ENCODE measurements at places on chromosomes 3 and 15. TPM values are rescaled to one million over a fixed set of nuclear protein-coding genes. Genes with fewer than 3 reads are reported as not detected.

- DNase-seq = no peak
Measured at GRCh38 chr15:23411841-23412240, 35.2 kb downstream of the GOLGA6L2 start.

HYAL1 gene
- 4.3 TPM for total RNA-seq

RPP14 gene
- 15.9 TPM for total RNA-seq

SAMD7 gene
- total RNA-seq = not detected

DNA sequence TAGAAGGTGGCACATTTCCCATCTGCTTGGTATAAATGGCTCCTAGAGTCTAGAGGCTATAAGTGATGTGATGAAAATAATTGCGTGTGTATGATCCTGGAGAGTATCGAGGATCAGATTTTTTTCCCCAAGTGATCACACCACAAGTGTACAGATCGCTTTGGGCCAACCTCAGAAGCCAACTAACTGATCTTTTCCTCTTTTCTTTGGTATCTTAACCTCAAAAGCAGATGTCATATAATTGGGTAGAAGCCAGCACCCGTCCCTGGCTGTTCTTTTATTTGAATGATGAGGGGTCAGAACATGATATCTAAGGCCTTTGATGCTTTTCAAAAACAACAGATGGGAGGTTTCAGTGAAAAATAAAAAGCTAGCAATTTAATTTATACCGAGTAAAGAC, 3.3 kb downstream of the P2RY14 start:
- no peak for DNase-seq

GRCh38 chr3:31041161-31041978, 146.9 kb upstream of the GADL1 start:
- no peak for DNase-seq

EFCC1 gene
- 4.7 TPM for total RNA-seq

DNA sequence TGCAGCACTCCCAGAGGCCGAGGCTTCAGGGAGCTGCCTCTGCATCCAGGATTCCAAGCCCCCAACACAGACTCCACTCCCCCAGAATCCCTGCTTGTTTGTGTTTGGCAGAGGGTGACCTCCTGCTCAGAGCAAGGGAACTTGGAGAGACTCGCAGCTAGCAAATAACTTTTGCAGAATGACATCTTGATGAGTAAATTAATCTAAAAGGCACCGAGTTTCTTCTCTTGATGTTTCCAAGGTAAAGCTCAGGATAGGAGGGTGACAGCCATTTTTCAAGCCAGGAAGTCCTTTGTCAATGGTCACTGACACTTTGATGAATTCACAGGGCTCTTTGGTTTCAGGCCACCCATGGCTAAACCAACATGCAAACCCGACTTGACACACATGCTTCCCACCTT, 523.0 kb downstream of the NTRK3 start:
- no peak for DNase-seq

GRCh38 chr3:4351164-4351855, 48.1 kb downstream of the SETMAR start:
- DNase-seq = no peak

CD80 gene
- 4.2 TPM for total RNA-seq

GRCh38 chr3:191005790-191006189, 143.3 kb upstream of the GMNC start:
- no peak for DNase-seq

NUP210 gene
- total RNA-seq = 30.2 TPM

- no peak for DNase-seq
Measured at GRCh38 chr3:33729993-33730392, 11.9 kb upstream of the CLASP2 start.

GRCh38 chr15:65066635-65067316, 1.0 kb downstream of the RASL12 start:
- DNase-seq = no peak

LIPH gene
- 27.5 TPM for total RNA-seq

DNA sequence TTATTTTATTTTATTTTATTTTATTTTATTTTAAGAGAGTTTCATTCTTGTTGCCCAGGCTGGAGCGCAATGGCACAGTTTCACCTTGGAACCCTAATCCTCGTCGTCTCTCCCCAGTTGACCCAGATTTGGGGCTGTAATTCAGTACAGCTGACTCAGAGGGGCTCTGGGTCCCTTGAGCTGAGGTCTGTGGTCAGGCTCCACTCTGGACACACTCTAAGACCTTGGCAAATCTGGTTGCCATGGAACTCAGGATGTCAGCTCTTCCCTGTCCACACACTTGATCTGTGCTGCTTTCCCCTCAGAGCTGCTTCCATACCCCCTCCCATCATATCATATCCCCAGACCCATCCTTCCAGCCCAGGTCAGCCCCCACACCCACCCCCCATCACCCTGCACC, 675 bp upstream of the CYP11A1 start:
- no peak for DNase-seq

DNA sequence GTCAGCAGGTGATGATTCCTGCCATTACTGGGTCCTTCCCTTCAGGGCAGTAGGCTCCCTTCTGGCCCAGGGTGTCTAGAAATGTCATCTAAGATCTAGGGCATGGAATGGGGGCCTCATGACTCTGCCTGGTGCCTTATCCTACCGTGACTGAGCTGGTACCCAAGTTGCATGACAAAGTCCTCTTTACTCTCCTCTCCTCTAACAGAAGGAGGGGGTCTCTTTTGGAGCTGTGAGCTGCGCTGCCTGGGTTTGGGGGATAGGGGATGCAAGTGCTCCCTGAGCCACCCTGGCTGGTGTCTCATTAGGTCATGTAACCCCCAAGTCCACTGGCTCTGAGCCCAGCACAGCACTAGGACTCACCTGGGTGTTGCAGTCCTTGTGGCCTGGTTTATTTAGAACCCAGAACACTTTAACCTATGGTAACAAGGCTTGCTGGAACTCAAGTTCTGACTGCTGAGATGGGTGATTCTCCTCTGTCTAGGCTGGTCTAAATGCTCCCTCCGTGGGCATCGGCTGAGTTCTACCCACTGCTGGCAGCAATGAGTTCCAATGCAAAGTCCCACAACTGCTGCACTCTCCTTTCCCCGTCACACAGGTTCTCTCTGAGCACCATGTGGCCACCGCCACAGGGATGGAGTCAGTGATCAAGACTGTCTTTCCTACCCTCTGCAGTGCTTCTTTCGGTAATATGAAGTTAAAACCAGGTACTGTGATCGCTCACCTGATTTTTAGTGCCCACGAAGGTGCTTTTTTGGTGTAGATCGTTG, 34.0 kb downstream of the XXYLT1 start:
- DNase-seq = peak; percentile 17

DNA sequence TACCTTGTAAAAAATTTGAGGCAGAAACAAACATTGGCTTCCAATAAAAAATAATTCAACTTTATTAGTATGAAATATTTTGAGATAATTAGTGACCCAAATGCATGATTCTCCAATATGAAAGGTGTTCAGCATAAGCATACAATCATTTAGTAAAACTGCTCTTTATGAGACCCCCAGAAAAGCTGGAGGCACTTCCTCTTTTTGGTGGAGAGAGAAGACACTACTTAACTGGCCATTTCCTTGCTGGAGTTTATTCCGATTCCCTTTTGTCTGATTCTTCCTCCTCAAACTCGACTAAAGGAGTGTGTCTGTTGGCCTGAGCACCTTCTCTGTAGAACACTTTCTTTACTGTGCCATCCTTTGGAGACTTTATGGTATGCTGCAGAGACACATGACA, 34.8 kb upstream of the DCUN1D1 start:
- DNase-seq = no peak

C3orf62 gene
- 4.4 TPM for total RNA-seq

DNA sequence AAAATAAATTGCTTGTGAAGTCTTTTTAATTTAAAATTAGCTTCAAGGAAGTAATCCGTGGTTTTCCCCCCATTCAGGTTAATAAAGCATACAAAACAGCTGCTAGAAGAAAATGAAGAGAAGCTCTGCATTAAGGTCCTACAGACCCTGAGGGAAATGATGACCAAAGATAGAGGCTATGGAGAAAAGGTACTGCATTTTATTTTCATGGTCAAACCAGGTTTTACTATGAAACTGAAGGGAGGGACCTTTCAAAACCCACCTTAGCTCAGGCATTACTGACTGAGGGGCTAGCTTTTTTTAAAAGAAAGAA, 218.5 kb downstream of the ITPR1 start:
- DNase-seq = no peak

DNA sequence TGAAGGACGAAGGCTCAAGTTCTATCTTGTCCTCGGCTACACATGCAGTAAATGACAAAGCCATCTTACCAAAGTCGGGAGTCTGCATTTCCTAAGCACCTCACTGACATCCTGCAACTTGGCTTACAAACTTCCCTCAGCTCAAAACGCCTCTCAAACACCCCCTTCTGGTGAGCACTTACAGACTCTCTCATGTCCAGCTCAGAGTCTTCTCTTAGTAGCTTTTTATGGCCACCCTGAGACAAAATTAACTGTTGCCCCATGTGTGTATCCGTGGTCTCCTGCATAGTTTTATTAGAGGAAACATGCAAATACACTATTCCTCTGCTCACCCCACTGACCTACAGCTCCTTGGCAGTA, 819.7 kb downstream of the FHIT start:
- no peak for DNase-seq

DNA sequence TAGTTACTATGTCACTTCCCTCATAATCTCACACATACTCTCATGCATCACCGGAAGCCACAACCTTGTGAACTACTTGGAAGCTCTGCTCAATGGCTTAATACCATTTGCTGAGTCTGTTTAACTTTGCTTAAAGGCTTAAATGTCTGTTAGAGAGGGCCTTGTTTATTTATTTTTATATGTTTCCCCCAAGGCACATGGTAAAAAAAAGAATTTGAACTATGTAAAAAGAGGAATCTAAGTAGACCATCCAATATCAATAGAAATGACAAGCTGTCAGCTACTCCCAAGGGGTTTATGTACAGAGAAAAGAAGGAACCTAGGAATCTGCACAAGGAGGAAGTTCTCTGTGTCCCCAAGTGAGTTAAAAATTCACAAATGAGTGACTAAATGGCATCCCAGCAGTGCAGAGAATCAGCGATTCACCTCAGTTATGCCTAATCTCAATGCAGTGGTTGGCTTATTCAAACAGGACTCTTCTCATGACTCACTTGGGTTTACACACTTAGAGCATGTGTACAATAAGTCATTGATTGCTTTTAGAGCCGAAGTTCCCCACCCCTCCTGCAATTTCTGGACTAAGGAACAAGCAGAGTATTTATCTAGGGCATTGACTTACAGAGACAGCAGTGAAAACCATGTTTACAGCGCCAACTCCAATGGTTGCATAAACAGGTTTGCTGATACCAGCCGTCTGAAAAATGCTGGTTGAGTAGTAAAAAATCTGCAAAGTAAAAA, 24.4 kb downstream of the SLC2A2 start:
- no peak for DNase-seq

DNA sequence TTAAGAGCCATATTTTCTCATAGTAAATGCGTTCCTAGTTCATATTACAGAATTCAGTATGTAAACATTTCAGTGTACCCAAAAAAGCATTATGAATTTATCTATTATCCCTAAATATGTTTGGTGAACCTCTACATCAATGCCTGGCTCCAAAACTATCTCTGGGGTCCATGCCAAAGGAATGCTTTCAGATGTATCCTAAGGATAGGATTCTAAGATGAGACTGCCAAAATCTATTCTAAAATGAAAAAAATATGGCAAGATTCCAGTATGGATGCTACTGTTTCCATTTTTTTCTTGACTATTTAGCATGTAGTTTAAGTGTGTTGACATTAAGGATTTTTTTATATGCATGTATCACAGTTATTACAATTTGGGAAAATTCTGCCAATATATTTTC, 18.8 kb downstream of the EIF5A2 start:
- DNase-seq = no peak

GRCh38 chr3:98741121-98741716, 21.9 kb upstream of the ST3GAL6 start:
- no peak for DNase-seq

IL17RD gene
- total RNA-seq = 0.95 TPM

- DNase-seq = no peak
Measured at GRCh38 chr3:127588806-127589577, 1.5 kb downstream of the TPRA1 start.

DNA sequence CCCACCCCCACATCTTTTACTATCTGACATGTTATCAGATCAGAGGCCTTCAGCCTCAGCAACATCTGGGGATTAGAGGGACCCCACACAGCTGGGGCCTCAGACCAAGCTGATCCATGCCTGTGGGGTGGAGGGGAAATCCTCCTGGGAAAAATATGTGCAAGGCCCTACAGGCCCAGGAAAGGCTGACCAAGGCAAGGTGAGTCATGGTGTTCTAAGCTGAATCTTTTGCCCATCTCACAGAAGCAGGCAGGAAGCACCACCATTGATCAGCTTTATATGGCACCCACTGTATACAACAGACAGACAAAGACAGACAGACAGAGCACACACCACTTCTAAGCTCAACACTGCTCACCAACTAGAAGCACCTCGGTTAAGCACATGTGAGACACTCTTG, 12.4 kb upstream of the PARP6 start:
- DNase-seq = no peak

RTF1 gene
- 15.2 TPM for total RNA-seq

GRCh38 chr15:43514241-43515057, 3.0 kb upstream of the MAP1A start:
- DNase-seq = no peak

DNA sequence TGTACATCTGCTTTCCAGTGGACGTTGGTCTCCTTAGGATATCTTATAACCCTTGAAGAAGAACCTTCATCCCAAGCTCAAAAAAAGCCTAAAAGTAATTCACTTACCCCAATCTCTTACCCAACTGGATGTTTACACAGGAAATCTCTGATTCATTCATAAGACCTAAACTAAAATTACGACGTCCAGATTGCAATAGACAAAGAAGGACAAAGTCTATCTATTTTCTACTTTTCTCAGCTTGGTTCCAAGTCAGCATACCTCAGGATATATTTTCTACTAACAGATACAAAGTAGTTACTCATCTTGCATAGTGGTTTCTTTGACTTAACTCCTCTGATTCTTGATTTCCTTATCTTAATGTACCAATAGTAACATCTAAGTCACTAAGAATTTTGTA, 669.9 kb downstream of the OTOL1 start:
- no peak for DNase-seq

DNA sequence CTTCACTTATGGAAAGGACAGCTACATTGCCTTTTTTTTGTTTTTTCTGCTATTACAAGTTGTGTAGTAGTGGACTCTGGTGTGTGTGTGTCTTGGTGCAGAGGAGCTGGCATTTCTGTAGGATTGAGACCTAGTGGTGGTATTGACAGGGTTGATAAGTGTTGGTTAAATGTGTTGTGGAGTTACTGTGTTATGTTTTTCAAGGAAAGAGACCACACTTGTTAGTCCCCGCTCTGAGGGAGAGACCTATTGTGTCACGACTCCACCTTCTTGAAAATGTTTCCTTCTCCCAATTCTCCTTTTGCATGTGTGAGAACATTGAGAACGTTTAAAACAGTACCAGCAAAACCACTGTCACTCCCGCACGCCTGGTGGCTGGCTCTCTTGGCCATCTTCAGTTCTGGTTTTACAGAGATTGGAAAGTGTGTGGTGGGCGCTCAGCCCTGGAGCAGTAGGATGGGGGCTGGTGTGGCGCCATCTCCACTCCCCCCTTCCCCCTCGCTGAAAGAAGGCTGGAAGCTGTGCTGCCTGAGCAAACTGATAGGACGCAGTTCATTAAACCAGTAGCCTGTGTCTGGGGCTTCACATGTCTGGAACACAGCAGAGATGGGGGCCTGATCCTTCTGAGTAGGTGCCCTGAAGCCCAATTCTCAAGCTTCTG, 5.5 kb downstream of the KLF13 start:
- no peak for DNase-seq

ARL6 gene
- 3.2 TPM for total RNA-seq

SPESP1 gene
- 0.85 TPM for total RNA-seq

GRCh38 chr3:108406661-108407206, 103.7 kb downstream of the MYH15 start:
- DNase-seq = peak; percentile 18

FBN1 gene
- 79.0 TPM for total RNA-seq

GOLGA8N gene
- 20.8 TPM for total RNA-seq

Data from Peyer's patch (tissue), 4 donors.